ENCODE measurements at places on chromosomes 6 and 20.

DNA sequence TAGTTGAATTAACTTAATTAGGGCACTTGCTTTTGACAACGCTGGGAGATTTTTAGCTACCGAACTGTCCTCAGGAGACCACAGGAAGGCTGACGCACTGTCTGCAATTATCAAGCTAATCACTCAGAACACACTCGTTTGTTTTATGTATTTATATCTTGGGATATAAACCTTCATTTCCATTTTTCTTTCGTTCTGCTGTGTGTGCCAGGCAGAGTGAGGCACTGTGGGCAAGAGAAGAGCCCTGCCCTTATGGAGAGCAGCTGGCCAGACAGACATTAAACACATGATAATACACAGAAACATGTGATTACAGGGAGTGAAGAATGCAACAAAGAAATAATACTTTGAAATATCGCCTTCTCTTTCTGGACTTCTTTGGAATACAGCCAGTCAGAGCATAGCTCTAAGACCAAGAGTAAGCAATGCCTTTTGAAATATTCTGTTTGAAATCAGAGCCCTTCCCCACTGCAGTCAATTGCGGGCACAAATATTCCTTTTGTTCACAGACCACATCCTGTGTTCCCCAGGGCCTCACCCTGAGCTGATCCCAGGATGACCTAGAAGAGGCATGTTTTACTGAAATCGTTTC lies 96.8 kb downstream of the ANKRD60 start:
- DNase-seq, result no peak

- no peak for DNase-seq
These were observed 59.1 kb upstream of the SUPT3H start for GRCh38 chr6:45436544-45437438.

GRCh38 chr6:169288591-169288990 lies 34.9 kb upstream of the THBS2 start:
- DNase-seq, result no peak

DNA sequence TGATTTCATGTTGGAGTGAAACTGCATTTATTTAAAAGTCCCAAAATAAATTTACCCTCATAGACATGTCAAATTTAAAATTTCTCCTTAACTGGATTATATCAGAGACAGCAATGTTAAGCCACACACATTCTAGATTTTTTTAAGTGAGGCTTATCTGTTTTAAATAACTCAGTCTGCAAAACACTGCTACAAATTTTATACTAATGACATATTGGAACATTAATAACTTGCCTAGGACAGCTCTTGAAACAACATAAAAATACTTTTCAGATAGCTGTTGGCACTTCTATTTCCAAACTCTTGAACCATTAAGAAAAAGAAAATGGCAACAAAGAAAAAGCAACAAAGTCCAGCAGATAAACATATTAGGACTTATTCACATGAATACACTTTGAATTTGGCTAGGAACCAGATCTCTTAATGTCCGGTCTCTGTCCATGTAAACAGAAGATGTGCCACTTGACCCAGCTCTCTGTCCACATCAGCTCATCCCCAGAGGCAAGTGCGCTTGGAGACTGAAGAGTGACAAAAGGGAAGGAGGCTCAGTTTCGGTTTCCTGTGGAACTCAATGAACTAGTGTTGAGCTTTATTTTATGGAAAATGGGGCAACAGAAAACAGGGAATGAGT lies 219.3 kb upstream of the THBS2 start:
- no peak for DNase-seq

GRCh38 chr6:159505140-159505922 lies 187.7 kb downstream of the SOD2 start:
- no peak for DNase-seq

DNA sequence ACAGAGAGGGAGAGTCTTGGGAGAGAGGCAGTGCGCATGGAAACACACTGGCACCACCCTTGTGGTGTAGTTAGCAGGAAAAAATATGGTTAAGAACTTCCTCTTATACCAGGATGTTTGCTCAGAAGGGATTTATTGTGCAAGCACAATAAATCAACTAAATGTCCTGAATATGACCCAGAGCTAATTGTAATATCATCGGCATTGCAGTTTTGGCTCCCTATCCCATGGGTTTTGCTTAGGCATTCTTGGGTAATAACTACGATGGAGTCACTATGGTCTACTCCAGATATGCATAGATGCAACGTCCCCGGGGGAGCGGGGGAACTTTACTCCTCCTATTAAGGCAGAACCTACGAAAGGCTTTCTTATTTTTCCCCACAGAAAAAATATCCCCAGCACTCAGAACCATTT lies 751.6 kb downstream of the EYS start:
- DNase-seq, result no peak

- DNase-seq, result no peak
These were observed 1.9 kb downstream of the RNF217 start for GRCh38 chr6:124963831-124964763.

GRCh38 chr6:97009781-97010492 lies 85.4 kb downstream of the KLHL32 start:
- no peak for DNase-seq

Data from stimulated activated CD4-positive, alpha-beta T cell treated with anti-CD3 and anti-CD28 coated beads, Interleukin-15, amount 100 ng/mL, for 1 hour (primary cell).